ENCODE measurements at places on chromosomes 1 and 21.

DNA sequence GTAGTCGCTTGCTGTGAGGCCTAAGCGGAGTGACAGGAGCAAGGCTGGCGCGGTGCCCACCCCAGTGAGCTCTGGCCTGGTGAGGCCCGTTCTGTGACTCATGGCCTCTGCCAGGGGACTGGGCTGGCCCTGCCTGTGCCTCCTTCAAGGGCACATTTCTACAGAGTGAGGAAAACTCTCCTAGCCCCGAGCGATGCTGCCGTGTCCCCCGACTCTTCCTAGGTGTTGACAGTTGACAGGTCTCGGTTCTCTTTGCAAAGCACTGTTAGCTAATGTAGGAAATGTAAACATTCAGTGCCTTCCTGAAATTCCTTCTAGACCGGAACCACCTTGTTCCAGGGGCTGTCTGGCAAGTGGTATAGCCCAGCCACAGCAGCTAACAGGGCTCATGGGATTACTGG lies 43.9 kb downstream of the ABCG1 start:
- no peak for DNase-seq

GRCh38 chr1:158992787-158993312 lies 16.9 kb upstream of the IFI16 start:
- DNase-seq: no peak

- DNase-seq: no peak
Observed at GRCh38 chr1:5053744-5054143, 399.3 kb downstream of the AJAP1 start.

DNA sequence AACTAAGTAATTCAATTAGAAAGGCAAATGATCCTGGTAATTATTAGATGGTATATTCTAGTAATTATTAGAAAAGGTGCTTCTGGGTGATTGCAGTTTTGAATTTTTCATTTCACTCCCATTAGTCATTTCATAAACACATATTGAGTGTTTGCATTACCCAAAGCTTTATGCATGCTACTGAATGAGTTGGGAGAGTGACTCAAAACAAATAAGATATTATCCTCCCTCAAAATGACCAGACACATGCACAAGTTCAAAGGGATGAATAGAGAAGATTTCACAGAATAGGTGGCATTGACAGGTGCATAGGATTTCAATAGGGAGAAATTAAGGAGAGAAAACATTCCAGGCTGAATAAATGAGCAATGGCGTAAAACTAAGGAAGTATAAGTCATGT lies 84.7 kb downstream of the PHTF1 start:
- DNase-seq: no peak

- DNase-seq: no peak
Observed at GRCh38 chr1:64981601-64982533, 15.5 kb upstream of the JAK1 start.

GRCh38 chr1:33258788-33259274 lies 2.5 kb downstream of the ZNF362 start:
- no peak for DNase-seq

DNA sequence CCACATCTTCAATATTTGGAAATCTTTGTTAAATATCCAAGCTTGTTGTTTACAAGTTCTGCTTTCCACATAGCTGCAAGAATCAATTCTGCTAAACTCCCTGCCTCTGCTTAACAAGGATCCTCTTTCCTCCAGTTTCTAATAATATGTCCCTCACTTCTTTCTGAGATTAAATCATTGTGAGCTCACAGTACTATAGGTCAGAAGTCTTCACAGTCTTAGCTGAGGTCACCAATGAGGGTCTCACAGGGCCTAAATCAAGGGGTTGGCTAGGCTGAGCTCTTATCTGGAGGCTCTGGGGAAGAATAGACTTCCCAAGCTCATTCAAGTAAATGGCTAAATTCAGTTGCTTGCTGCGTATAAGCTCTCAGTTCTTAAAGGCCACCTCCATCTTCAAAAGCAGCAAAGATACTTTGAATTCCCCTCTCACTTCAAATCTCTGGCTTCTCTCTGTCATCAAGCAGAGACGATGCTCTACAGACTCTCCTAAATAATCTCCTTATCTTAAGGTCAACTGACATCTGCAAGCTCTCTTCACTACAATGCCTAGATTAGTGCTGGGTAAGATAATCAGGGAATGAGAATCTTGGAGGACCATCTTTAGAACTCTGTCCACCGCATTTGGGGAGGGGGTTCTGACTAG lies 175.3 kb downstream of the PLPPR4 start:
- no peak for DNase-seq

Measured in putamen (tissue), 1 donor.